ENCODE measurements at places on chromosomes 4 and X.
A peak's percentile ranks its signal among the peaks of the same experiment; 100 is the strongest.

DNA sequence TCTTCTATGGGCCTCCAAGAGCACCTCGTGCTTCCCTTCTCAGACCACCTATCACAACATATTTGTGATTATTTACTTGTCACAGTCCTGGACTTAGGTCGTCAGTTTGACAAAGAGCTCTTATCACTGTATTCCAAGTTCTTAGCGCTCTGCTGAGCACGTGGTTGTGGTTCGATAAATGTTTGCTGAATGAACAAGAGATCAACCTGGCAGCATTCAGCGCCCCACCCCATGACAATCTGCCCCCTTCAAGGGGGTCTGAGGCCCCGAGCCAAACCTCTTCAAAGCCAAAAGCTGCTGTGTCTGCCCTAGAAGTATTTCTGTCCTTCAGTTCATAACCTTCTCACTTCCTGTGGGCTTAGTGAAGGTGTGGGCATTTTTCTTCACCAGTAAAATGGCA lies 15.0 kb downstream of the RPS4X start:
- DNase-seq: no peak

GRCh38 chrX:2698604-2699003 lies 7.5 kb downstream of the CD99 start:
- no peak for DNase-seq

DNA sequence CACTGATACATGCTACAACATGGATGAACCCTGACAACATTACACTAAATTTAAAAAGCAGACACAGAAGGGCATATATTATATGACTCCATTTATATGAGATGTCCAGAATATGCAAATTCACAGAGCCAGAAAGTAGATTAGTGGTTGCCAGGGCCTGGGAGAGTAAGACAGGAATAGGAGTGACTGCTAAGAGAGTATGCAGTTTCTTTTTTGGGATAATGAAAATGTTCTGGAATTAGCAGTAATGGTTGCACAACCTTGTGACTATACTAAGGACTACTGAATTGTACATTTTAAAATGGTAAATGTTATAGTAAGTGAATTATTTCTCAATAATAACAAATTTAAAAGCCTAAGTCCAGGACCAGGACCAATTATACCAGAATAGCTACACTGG lies 29.5 kb upstream of the NUP54 start:
- DNase-seq: no peak

- no peak for DNase-seq
Observed at GRCh38 chrX:52990848-52991247, 32.5 kb upstream of the FAM156A start.

DNA sequence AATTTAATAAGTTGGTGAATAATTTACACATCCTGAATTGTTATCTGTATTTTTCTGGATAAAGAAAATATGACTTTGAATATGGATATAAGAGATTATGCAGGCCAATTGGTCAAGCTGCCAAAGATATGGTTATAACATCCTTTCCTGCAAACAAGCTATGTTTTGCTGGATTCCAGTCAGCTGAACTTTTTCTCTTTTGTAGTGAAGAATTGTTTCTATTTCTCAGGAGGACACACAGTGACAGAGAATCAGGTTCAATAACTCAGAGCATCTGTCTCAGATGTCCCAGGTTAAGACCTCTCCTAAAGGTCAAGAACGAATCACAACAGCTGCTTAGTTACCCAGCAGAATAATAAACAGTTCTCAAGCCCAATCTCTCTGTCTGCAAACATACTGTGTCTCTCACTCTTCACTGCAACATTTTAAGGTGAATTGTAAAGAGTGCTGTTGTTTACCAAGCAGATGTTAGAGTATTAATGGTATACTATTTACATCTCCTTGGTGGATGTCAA lies 189.5 kb upstream of the ANKRD50 start:
- DNase-seq: no peak

- peak; percentile 16 for DNase-seq
Observed at GRCh38 chrX:48573690-48574269, 504 bp upstream of the RBM3 start.

- DNase-seq: no peak
Observed at GRCh38 chr4:55568905-55569504, 22.3 kb upstream of the CLOCK start.

- no peak for DNase-seq
Observed at GRCh38 chr4:24260923-24261564, 323.3 kb downstream of the DHX15 start.

DNA sequence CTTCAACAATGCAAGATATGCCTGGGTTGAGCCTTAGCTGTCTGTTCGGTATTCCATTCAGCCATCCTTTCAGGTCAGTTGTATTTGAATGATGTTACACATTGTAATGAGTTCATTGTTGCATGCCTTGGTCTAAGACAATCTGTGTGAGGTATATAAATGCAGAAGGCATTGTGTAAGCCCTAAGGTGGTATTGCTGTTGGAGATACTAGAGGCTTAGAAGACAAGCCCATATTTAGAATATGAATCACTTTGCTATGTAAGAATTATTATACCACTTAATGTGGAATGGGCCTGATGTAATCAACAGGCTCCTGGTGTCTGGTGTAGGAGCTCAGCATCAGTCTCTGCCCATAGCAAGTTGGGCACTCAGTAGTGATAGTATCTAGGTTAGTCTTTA lies 473.4 kb upstream of the GNPDA2 start:
- DNase-seq: no peak

DNA sequence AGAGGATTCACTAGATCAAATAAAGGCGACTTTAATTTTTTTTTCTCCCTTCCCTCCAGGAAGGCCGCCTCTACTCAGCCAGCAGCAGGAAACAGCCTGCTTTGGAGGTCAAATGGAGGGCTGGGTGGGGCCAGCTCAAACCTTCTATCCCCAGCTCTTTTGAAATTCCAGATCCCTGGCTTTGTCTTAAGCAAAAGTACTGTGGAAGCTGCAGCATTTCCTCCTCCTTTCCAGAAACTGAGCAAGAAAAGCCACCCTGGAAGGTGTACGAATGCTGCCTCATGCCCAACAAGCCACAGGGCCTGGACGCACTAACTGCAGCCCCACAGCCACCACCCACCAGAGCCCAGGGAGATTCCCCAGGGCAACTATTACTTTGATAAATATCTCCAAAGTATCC lies 55.1 kb upstream of the ZCCHC13 start:
- no peak for DNase-seq

DNA sequence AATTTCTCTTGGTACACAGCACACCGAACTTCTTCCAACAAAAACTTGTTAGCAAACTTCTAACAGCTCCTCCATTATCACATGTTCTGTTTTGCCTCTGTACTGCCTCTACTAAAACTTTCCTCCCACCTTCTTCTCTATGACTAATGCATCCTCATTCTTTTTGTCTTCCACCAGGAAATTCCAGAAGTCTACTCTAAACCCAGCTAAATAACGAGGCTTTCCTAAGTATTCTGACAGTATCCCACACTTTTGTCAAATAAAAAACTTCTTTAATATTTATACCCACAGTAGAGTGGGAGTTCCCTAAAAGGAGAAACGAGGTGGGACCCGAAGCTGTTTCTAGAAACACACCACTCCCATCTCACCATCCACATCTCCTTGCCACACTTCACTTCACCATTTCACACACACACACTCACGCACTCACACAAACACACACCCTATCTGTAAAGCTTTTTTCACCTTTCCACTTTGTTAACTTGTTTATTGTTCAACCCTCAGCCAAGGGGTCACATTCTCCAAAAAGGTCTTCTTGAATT lies 280.3 kb downstream of the ARAP2 start:
- DNase-seq: no peak

DNA sequence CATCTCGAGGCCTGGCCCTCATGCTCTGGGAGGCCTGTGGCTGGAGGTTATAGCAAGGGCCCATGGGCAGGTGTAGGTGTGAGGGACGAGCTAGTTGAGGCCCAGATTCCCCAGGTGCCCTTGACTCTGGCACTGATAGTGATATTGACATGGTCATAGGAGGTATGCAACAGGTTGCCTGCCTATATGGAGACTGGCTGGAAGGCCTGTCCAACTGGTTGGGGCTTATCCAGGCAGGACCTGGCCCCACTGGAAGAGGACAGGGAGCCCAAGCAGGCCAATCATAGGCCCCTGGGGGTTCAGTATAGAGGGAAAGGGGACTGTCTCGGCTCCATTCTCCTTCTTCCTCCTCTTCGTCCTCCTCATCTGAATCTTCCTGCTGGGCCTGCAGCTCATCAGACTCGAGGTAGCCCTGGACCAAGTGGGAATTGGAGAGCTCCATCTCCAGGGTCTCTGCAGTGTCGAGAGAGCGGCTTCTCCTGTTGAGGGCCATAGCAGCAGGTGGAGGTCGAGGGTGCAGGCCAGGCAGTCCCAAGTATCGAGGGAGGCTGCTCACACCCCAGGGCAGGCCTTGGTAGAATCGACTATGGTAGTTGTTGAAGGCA lies 15.3 kb downstream of the AMER1 start:
- no peak for DNase-seq

DNA sequence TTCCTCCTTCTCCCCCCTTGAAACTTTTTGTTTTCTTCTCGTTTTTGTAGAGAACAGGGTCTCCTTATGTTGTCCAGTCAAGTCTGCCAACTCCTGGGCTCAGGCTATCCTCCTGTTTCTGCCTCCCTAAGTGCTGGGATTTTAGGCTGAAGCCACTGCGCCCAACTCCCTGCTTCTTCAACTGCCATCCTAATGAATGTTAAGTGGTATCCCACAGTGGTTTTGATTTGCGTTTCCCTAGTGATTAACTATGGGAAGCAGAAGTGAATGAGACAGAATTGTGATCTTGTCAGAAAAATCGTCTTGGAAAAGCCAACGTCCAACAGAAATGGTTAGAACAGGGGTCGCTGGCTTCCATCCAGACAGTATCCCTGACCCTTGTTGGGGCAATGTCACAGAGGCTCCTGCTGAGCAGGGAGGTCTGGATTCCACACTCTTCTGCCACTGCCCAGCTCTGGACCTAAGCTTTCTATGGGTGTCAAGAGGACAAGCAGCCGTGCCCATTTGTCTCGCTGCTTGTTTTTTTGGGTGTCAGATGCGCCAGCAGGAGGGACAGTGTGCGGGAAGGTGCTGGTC lies 869 bp upstream of the ADD1 start:
- DNase-seq: no peak

DNA sequence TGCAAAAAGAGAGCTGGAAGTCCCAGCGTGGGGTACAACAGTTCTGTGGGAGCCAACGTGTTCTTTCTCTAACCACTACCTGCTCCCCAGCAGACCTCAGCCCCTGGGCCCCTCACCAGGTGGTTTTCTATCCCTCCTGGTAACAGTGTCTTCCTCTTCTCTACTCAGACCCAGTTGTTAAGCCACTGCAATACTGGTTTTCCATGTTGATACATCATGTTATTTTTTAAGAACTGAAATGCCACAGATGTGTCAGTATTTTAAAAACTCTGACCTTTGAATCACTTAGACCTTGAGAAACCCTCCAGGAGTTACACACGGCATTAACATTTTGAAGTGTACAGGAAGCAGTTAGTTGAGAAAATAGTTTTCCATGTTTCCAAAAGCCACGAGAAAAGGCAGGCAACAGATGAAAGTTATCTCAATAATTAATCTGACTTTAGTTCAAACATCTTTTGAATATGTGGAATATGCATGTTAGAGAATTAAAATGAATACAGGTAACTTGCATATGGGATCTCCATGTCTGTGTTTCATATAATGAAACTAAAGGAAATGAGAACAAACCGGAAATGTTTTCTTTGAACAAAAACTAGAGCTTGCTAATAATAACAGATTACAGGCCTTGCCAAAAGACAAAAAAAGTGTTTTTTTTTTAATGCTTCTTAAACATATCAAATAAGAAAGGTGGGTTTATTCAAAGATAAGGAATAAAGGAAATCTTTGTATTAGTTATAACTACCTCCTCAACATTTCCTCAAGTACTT lies 108.8 kb downstream of the ZNF827 start:
- DNase-seq: peak; percentile 52

DNA sequence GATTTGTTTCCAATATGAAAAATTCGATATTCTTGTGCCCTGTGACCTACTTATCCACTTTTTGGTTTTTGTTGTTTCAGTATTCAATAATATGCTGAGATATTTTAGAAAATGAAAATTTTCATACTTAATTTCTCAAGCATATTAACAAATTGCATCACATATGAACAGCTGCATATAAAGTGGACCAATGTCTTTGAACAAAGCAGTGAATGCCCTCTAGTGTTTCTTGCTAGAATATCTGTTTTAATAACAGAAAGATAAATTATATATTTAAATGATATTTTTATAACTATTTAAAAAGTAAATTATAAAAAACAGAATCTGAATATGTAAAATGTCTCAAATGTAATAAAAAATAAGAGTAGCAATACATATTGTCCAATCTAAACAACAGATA lies 31.7 kb upstream of the INTU start:
- no peak for DNase-seq

DNA sequence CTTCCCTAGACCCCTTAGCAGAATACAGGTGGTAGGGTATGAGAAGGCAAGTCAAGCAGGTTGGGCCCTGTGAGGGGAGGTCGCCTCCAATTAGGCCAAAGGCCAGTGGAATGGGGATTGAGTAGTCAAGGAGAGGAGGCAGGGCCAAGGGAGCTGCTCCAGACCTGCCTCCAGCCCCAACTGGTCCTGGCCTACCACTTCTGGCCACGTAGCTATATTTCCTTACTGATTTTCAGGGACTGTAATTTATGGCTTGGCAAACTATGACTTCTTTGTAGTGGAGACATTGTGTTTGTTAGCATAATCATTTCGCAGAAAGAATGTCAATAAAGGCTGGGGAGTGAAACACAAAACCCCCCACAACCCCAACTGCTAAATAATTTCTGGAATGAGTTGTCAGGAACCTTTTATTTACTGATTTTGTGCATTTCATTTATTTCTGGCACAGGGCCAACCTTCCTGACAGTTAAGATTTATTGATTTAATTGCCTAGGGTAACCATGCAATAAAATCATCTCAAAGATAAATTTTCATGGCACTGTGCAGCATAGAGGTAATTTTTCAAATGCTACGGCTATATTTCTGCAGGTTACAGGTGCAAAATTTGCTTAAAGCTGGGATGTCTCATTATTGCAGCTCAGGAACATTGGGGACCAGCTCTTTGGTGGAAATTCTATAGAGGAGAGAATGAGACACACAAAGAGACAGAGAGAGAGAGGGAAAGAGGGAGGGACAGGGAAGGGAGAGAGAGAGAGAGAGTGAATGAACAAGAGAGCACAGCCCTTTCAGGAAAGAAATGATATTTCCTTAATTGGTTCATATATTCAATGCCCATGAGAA lies 494.9 kb downstream of the IDS start:
- DNase-seq: no peak
